ENCODE measurements at places on chromosomes 16 and 17. TPM values are rescaled to one million over a fixed set of nuclear protein-coding genes. Genes with fewer than 3 reads are reported as not detected.

GJC1 gene
- total RNA-seq: 34.3 TPM

NPW gene
- total RNA-seq: 2.0 TPM

ZKSCAN2 gene
- total RNA-seq: 21.2 TPM

TNFAIP1 gene
- 30.8 TPM for total RNA-seq

NPIPA7 gene
- total RNA-seq: 3.7 TPM

AXIN2 gene
- 21.7 TPM for total RNA-seq

PHB1 gene
- total RNA-seq: 62.9 TPM

APOH gene
- total RNA-seq: not detected

MT1B gene
- total RNA-seq: not detected

AFMID gene
- total RNA-seq: 31.7 TPM

GRAPL gene
- total RNA-seq: 2.6 TPM

NMT1 gene
- 72.1 TPM for total RNA-seq

NAA38 gene
- 24.0 TPM for total RNA-seq

MRPL12 gene
- total RNA-seq: 9.3 TPM
